Activated CD4-positive, alpha-beta T cell treated with anti-CD3 and anti-CD28 coated beads, Interleukin-2, amount 50 U/mL, for 16 hours (primary cell): ENCODE measurements at places on chromosomes 2 and 18.

DNA sequence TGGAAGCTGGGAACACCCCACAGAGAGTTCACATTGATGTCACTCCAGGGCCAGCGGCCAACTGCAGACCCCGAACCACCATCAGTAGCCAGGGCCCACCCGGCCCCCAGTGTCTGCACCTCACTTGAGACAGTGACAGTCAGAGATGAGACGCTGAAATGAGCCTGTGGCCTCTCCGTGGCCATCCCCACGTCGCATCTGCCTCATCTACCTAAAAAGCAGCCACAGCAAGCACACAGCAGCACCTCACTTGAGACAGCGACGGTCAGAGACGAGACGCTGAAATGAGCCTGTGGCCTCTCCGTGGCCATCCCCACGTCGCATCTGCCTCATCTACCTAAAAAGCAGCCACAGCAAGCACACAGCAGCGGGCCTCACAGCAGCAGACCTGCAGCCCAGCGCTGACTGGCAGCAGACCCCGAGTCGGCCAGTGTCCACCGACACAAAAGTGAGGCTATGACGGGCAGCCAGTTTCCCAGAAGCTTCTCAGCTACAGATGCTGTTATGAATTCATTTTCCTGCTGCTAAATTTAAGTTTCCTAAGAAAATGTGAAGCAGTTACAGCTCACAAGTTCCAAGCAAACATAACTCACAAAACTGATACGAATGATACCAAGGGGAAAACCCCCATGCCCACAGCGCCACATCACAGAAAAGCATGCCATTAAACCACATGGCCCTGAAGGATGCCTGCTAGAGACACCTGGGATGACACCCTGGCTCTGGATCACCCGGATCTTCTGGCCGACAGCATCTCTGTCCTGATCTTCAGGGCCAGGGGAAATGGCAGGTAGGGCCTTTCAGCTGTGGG, 27.7 kb downstream of the SNORC start:
- DNase-seq = peak; percentile 12

- peak; percentile 17 for DNase-seq
These were observed 57.3 kb upstream of the SULT1C3 start for GRCh38 chr2:108182489-108182888.

GRCh38 chr2:197707316-197708213, 2.4 kb downstream of the MARS2 start:
- peak; percentile 39 for DNase-seq

DNA sequence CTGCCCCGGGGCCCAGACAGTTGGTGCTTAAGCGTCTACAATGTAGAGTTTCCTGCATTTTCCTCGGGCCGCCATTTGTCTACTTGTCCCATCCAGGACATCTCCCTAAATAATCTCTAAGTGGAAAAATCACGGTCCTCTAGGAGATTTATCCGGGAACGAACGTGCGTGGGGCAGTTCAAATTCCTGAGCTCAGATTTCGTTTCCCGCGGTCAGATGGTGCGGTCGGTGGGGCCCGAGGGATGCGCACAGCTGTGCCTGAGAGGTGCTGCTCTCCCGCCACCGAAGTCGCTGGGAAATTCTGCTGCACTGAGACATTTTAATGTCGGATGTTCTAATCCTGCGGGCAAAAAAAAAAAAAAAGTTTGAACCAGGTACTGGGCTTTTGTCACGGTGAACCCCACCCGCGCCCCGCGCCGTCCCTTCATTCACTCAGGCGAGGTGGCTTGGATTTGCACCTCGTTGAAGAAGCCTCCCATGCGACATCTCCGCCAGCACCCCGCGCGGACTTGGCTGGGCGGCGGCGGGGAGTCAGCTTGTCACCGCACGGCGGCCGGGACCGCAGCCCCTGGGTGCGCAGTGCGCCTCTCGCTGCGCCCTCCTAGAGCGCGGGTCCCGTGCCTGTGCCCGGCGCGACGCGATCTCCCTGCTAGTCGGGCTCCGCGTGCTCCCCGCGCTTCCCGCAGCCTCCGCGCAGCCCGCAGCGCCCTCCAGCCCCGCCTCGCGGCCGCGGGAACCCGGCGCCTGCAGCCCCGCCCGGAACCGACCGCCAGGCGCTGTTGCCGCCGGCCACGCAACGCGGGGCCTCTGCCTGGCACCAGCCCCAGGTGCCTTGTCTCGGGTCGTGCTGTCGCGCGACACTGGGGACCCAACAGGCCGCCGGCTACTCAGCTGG, 191.9 kb upstream of the TCF4 start:
- DNase-seq = no peak
